ENCODE measurements at places on chromosomes 16 and 17.

DNA sequence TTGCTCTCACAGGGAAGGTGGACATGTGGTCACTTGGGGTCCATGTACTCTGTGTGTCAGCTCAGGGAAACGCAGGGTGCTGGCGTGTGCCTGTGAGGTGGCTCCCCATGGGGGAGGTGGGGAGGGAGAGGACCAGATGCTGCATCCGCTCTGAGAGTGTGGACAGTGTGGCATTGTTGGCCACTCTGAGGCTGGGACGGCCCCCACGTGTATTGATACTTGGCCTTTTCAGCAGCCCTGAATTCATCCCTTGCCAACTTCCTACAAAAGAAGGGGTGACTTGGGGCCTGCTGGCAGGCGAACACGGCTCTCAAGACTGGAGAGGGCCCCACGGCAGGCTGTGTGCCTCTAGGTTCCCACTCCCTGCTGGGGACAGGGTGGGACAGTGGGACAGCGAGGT, 120.1 kb downstream of the RAB11FIP4 start:
- DNase-seq = no peak

DNA sequence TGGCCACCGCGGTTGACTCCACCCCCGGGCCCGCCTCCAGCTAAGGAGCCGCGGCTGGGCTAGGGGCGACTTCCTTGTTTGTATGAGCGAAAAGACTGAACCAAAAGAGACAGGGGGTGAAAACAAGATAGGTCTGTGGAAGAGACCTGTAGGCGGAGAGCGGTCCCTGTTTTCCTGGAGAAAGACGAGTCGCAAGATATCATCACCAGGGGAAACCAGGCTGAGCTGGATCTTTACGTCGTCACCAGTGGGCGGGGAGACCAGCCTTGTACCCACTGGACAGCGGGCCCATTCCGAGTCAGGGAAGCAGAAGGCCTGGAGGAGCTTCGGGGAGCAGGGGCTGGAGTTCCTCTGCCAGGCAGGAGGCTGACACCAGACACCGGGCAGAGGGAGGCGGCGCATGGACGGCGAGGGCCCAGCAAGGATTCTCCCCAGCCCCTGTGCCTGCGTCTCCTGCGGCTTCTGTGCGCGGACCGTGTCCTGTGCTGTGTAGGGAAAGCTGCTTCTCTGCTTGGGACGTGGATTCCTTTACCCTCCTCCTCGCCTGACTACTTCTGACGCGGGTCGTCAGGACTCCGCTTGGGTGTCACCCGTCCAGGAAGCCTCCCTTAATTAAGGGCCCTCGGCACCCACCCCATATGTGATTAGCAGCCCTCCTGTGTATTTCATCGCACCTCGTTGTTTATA, 10.3 kb upstream of the ARL4D start:
- DNase-seq = peak; percentile 89

DNA sequence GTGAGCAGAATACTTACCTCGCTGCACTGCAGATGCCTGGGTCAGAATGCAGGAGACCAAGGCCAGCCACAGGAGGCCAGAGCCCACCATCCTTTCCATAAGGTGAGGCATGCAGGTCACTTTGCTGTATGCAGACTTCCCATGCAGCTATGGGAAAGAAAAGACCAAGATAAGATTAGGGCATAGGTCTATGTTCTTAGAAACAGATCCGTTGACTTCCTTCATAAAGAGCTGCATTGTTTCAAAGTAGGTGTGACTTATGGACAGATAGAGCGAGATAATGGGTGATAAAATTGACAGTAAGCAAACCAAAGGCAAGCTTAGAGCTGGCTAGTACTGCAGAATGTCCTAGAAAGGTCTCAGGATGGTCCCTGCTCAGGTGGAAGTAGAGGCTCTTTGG, 992 bp downstream of the GP2 start:
- no peak for DNase-seq

GRCh38 chr17:80952291-80952690, 39.4 kb upstream of the CHMP6 start:
- DNase-seq = no peak

DNA sequence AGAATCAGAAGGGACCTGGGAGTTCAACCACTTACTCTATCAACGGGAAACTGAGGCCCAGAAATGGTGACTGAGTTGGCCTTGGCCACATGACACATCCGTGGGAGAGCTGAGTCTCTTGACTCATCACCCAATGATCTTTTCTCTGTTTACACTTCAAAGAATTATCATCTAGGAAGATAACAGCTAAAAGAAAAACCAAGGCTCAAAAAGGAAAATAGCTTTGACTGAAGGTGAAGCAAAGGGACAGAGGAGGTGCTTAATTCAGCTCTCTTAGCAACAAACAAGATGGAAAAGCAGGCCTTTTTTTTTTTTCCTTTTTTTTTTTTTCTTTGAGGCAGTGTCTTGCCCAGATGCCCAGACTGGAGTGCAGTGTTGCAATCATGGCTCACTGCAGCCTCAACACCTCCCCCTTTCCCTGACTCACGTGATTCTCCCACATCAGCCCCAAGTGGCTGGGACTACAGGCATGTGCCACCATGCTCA, 16.7 kb downstream of the ERCC4 start:
- DNase-seq = no peak

GRCh38 chr17:61411261-61412142, 11.9 kb downstream of the TBX2 start:
- DNase-seq = no peak

DNA sequence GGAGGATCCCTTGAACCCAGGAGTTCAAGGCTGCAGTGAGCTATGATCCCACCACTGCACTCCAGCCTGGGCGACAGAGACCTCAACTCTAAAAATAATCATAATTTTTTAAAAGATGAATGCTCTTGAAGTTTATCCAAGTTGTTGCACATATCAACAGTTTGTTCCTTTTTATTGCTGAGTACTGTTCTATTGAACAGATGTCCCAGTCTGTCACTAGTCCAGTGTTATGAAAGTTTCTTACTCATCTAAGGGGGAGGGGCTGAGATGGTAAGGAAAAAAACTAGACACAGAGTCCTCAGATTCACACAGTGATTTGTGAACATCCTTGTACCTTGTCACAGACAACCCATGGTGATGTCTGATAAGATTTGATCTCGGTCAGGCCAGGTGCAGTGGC, 3.9 kb downstream of the ACAP1 start:
- no peak for DNase-seq

DNA sequence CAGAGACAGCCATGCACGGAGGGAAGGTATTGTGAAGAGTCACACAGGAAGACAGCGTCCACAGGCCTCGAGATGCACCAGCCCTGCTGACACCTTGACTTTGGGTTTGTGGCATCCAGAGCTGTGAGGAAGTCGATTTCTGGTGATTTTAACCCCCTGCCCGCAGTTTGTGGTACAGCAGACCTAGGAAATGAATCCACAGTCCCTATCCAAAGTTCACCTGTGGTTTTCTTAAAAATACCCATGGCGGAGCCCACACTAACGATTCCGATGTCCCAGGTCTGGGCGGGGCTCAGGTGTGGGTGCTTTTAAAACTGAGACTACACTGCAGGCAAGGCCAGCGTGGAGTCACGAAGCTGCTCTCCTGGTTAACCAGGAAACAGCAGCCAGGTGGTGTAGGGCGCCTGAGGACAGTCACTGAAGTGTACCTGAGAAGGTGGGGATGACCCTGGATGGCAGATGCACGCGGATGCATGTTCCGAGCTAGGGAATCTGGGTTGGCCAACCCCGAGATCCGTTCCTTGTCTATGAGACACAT, 14.4 kb upstream of the MEAK7 start:
- peak; percentile 56 for DNase-seq

GRCh38 chr16:263182-263774, 12.5 kb downstream of the RGS11 start:
- DNase-seq = no peak

DNA sequence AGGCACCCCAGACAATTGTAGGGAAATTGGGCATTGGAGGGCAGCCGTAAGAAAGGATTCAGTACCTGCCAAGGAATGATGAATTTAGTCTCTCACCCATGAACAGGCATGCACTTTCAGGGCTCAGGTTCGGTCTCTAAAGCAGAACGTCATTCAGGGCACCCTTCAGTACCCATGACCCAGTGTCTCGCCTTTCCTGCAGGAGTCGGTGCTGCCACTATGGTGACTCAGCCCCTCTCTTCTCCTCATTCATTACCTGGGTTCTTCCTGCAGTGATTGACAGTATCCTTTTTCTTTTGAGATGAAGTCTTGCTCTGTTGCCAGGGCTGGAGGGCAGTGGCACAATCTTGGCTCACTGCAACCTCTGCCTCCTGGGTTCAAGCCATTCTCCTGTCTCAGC, 8.4 kb downstream of the SOST start:
- no peak for DNase-seq

DNA sequence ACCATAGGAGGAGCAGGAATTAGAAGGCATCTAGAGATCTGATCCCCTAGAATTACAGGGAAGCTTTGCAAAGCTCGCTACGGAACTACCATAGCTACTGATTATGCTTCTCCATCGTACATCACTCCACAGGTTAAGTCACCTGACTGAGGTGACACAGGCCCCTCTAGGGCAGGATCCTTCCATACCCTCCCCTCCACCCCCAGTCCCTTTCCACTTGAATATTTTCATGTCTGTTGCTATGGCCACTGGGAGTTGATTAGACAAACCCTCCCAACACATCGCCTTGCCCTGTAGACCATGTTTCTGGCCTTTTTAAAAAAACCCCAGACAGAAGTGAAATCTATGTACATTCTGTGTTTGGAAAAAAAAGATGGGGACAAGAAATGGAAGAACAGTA, 287.1 kb downstream of the SOX9 start:
- no peak for DNase-seq

DNA sequence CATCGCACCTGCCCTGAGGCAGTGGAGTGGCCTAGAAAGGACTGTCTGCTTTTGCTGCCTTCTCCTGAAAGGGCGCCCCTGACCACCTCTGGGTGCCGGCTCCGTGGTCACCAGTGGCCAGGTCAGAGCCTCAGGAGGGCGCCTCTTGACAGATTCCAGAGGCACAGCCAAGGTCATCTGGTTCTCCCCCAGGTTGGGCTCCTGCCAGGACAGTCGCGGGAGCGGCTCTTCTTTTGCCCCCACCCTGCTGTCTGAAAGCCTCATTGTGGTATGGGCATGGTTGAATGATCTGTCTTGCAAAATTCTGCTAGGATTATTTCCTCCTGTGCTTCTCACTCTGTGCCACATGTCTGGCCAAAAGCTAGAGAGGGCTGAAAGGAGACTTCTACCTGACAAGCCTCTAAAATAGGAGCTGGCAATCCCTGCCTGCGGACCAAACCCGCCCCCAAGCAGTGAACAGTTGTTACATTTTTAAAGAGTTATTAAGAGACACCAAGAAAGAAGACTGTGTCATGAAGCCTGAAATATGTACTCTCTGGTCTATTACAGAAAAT, 82.8 kb downstream of the SNX29 start:
- no peak for DNase-seq

GRCh38 chr17:82092995-82093751, 4.9 kb downstream of the FASN start:
- no peak for DNase-seq

DNA sequence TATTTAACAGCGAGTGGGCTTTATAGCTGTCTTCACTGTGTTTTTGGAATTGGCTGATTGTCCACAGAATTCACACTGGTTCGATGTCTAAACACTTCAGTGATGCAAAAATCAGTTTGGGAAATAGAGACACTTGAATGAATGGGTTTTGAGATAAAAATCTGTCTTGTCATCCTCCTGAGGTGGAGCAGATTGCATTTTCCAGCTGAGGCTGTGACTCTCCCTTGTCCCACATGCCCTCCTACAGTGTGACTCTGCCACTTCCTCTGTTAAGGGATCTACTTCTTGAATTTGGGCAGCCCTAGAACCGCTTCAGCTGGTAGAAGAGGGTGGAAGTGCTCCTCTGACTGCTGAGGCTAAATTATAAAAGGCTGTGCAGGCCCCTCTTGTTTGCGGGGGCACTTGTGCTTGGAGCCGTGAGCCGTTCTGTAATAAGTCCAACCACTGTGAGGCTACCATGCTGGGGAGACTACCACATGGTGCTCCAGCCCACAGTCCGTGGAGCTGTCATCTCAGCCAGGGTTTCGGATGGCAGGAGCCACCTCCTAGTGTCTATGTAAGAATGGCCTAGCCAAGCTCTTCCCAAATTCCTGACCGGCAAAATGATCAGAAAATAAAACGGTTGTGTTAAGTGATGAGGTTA, 175.9 kb downstream of the SPECC1 start:
- no peak for DNase-seq

DNA sequence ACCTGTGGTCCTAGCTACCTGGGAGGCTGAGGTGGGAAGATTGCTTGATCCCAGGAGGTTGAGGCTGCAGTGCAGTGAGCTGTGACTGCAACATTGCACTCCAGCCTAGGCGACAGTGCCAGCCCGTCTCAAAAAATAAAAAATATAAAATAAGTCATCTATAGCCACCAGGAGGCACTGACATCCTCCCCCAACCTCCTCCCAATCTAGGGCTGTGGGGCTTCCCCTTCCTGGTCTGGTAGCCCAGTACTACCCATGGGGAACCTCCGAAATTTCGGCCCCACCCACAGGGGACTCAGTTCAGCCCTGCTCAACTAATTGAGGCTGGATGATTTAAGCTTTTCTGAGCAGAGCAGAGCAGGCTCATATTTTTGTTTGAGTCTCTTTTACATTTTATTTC, 3.2 kb downstream of the ZSCAN10 start:
- peak; percentile 45 for DNase-seq

GRCh38 chr17:73792994-73793393, 148.7 kb upstream of the SDK2 start:
- no peak for DNase-seq

DNA sequence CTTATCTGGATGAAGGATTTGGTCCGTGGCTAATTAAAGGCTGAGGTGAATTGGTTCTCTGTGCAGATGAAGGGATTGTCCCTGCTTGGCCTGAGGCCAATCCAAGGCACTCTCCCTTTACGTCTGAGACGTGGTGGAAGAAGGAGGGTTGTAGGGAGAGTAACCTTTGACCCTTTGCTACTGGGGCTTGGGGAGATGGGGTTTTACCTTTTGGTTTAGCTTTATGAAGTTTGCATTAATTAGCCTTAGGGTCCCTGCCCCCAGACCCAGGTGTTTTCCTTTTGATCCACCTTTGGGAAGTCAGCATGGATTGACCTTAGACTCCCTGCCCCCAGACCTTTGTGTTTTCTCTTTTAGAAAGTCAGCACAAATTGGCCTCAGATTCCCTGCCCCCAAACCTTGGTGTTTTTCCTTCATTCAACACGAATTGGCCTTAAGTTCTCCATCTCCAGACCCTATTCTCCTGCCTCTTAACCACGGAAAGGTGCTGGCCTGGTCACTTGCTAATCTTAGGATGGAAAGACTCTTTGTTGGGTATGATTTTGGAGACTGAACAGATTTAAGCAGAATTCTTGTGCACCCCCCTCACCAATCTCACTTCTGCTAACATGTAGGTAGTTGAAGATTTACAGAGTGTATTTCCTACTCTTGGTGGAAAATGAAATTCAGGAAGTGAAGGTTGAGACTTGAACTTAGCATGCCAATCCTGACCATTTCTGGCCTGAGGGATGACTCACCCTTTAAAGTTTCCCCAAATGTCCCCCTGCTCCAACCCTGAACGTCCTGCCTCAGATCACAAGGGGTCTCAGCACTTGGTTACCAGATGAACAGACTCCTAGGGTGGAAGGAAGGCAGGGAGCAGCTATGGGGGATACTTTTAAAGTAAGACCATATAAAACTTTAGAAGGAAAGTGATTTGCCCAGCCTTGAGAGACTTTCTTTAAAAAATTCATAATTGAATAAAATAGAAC, 23.1 kb upstream of the MMD start:
- no peak for DNase-seq

GRCh38 chr17:80957461-80957941, 34.1 kb upstream of the CHMP6 start:
- DNase-seq = no peak

All from T-helper 9 cell (primary cell).